RWPE1 (cell line): ENCODE measurements at places on chromosomes 6 and 20.

- DNase-seq, result no peak
Measured at GRCh38 chr20:15818651-15819071, 754.6 kb downstream of the KIF16B start.

- no peak for DNase-seq
Measured at GRCh38 chr6:160259598-160259997, 977 bp upstream of the SLC22A2 start.

GRCh38 chr6:34126419-34126818 is 19.5 kb downstream of the GRM4 start:
- no peak for DNase-seq

DNA sequence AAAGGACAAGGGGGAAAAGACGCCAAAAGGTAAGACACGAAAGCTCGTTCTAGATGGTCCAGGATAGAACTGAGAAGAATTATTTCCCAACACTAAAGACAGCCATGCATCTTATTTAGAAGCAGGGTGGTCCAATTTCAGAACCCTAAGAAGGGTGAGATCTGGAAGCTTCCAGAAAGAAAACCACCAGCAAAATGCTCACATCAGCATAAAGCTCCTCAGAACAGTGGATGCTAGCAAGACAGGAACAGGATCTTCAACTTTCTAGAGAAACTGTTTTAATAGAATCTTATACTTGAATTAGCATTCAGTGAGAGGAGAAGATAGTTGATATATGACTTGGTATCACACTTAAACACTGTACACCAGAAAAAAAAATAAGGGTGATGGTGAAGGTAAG is 101.5 kb downstream of the ZFP64 start:
- no peak for DNase-seq

DNA sequence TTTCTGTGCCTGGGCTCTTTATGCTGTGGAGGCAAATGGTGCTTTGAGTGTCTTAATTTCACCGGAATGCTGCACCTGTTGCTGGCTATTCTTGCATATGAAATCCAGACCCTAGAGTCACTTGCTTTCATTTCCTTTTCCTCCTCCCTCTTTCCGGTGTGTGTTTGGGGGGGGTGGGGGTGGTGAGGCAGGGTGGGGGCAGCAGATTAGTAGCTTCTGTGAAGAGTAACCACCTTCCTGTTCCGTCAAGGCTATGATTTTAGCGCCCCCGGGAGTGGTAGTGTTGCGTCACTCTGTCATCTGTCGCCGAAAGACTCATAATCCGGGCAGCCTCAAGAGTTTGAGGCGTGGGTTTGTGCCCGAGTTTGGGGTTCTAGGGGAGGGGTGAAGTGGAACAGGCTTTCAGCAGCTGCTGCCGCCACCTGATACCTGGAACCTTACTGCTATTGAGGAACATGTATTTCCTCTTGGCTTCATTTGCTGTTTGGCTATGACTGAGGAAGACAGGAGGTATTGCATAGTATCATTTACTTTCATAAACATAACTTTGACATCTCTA is 49.1 kb downstream of the UTRN start:
- DNase-seq, result no peak

DNA sequence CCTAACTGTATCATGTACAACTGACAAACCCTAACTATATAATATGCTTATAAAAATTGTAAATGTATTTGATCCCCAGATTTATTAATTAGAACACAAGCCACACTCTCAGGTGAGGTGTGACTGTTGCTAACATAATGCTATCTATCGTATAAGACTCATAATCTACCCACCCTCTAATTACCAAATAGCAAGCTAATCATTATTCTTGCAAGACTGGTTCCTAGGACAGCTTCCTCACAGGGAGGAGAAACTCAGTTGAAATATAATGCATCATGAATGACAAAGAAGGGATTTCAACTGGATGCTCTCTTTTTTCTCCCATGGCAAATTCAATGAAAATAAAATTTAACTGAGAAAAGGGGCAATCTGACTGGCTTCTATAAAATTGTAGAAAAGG is 35.4 kb downstream of the ELOVL4 start:
- DNase-seq, result no peak

DNA sequence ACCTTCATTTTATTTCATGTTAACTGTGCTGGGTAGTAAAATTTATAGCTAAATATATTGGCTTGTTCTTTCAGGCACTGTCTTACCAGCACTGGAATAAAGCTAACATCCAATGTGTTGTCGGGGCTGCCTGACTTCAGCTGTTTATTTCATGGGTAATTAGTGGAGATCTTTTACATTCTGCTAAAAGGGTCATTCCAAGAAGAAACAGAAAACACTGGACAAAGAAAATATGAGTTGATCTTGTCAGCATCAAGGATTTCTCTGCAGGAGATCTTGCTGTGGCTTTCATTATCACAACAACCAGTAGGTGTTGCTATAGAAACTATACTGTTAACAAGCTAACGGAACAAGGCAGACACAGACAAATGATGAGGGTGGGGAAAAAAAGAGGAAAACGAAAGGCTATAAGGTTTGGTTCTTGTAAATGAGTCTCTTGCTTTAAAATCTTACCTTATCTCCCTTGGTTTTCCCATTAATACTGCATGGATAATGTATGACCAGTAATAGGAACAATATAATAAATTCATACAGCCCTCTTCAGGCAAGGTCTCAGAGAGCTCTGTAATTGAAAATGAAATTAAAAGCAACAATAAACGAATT is 206.8 kb downstream of the SIM1 start:
- DNase-seq, result no peak

DNA sequence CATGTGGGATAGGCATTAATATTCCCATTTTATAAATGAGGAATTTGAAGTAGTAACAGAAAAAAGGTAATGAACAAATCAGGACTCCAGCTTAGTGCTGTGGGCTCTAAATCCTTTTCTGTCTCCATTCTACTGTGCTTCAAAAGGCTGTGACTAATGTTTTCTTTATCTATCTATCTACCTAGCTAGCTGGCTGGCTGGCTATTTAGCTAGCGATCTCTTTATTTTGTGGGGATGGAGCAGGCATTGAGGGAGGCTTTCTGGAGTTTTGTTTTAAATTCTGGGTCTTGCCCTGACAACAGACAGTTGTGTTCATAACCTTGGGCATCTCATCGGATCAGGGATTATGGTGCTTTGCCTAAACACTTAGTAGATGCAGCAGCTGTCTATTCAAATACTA is 139.2 kb downstream of the SOX4 start:
- no peak for DNase-seq

DNA sequence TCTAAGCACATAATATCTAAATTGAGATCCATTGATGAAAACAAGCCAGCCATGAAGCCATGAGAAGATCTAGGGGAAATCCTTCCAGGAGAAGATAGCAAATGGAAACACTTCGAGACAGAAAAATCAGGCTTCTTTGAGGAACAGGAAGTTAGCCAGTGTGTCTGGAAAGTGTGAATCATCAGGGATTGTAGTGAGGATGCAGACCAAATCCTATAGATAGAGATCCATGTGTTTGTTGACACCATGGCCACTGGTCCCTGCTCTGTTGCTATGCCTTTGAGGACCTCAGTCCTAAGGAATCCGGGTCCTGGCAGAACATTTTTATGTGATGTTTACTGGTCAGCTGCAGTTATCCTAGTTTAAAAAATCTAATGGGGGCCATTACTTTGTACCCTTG is 6.6 kb upstream of the ELOVL2 start:
- DNase-seq, result no peak

DNA sequence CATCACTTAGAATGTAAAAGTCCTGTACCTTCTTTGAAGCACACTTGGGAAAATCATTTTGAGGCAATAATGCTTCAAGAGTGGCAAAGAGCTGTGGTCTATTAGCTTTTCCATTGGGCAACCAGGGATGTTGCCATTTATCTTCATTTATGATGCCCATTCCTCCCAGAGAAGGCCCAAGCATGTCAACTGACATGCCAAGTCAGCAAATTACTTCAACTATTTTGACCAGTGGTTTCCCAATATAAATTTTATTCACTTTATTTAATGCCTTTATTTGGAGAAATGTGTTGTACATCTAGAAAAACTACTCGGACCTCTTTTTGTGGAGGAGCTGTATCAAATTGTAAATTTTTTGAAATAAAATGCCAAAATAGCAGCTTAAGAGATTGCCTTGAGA is 164.1 kb upstream of the PCSK2 start:
- DNase-seq, result no peak

DNA sequence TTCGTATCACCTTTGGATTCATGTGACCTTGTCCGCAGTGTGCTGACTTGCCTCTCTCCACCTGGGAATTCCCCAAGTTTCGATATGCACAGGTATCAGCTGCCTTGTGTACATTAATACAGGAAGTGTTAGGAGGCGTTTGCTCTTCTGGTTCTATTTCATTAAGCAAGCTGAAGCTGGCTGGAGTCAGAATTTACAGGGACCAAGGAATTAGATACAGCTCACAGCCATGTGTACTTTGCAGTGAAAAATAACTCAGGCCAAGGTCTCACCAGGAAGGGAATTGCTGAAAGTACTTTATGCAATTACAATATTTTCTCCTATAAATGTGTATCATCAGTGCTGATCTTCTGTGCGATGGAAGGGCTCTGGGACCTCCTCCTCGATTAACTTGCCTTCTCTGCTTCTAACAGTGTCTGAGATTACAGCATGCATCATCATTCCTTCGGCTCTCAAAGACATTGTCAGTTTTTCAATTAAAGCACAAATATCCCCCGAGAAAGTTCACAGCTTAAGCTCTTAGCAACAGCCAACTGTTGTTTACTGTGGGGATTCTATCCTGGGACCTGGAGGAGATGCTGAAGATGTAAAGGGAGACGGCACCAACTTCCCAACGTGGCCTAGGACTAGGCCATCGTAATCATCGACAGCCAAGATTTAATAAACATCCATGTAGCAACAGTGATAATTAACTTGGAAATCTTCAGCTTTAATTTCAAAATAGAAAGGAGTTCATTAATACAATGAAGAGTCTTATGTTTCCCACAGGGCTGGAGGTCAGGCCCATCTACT is 13.8 kb upstream of the TIAM2 start:
- no peak for DNase-seq

- DNase-seq, result no peak
Measured at GRCh38 chr20:51946586-51946985, 144.3 kb upstream of the SALL4 start.

- peak; percentile 65 for DNase-seq
Measured at GRCh38 chr6:4253604-4254231, 118.3 kb upstream of the ECI2 start.

DNA sequence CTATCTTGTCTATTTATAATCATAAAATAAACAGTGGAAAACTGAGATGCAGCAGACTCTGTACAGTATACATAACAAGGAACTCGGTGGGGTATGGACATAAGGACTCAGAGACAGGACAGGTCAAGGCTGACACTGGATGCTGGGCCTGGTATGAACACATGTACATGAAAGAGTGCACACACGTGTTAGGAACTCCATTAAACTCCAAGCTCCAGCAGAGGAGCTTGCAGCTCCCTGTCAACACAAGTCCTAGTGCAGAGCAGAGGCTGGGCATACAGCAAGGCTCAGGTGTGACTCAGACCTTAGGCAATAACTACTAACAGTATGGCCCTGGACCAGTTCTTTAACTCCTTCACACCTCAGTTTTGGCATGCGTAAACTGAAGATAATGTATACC is 17.1 kb downstream of the NAPB start:
- peak; percentile 58 for DNase-seq

GRCh38 chr20:62291251-62292066 is 11.3 kb upstream of the ADRM1 start:
- no peak for DNase-seq

- DNase-seq, result no peak
Measured at GRCh38 chr20:4656491-4656890, 65.2 kb upstream of the PRND start.

GRCh38 chr20:47984437-47984836 is 199.2 kb upstream of the SULF2 start:
- no peak for DNase-seq

DNA sequence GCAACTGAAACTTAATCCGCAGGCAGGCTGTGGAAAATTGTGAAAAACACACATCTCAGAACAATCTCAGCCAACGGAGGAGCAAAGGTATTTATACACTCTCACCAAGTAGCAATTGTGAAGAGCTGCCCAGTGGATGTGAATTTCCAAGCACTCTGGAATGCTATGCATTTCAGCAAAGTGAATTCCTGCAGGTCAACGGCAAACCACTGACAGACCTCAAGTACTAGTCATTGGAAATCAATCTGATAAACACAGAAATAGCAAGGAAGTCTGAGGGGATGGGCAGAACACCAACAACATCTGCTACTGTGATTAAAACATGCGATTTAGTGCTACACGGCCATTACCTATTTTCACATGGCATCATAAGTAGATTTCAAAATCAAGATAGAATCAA is 429.1 kb downstream of the HTR1B start:
- DNase-seq, result peak; percentile 2

DNA sequence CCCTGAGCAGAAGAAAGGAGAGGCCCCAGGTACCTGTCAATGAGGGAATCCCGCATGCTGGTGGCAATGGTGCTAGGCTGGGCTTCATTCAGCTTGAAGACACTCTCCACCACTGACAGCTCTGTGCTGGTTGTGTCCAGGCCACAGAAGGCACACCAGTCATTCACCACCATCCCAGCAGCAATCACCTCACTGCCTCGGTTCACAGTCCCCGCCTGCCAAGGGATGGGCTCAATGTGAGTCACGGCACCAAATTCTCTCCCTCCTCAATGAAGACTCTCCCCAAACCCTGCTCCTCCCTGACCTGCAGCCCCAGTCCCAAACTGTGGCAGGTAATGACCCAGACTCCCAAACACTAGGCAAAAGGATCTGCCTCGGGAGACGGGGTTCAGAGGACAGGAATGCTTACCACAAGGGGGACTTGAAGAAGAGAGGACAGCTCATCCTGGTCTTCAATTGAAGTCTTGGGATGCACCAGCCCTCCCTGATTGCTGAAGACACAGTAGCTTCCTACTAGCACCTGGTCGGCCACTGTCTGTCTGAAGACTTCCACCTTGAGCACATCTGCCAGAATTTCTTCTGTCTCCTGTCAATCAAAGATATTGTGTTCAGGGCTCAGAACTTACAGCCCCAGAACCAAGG is 1.7 kb upstream of the MMP24OS start:
- DNase-seq, result peak; percentile 68

DNA sequence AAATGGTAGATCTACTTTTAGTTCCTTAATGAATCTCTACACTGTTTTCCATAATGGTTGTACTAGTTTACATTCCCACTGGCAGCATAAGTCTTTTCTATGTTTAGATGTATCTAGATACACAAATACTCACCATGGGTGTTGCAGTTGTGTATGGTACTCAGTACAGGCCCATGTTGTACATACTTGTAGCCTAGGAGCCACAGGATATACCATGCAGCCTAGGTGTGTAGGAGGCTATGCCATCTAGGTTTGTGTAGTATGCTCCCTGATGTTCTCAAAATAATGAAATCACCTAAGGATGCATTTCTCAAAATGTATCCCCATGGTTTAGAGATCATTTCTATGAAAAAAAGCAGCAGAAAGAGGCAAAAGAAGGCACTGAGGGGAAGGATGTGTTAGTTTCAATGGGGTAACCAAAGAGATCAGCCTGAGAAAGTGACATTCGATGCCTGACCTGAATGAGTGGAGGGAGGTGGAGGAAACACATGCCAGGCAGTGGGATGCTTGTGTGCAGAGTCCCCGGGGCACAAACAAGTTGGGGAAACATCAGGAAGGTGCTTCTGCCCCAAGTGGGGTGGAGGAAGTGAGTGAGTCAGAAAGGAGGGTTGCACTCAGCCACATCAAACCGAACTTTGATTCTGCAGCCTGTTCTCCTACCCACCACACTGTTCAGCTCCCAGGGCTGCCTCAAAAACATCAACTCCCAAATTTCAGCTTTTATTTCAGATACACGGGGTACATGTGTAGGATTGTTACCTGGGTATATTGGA is 191.2 kb downstream of the ZNF217 start:
- DNase-seq, result no peak
